Mesenteric fat pad (tissue), 1 donor: ENCODE measurements at places on chromosomes 13 and 19. TPM values are rescaled to one million over a fixed set of nuclear protein-coding genes. Genes with fewer than 3 reads are reported as not detected.

DNA sequence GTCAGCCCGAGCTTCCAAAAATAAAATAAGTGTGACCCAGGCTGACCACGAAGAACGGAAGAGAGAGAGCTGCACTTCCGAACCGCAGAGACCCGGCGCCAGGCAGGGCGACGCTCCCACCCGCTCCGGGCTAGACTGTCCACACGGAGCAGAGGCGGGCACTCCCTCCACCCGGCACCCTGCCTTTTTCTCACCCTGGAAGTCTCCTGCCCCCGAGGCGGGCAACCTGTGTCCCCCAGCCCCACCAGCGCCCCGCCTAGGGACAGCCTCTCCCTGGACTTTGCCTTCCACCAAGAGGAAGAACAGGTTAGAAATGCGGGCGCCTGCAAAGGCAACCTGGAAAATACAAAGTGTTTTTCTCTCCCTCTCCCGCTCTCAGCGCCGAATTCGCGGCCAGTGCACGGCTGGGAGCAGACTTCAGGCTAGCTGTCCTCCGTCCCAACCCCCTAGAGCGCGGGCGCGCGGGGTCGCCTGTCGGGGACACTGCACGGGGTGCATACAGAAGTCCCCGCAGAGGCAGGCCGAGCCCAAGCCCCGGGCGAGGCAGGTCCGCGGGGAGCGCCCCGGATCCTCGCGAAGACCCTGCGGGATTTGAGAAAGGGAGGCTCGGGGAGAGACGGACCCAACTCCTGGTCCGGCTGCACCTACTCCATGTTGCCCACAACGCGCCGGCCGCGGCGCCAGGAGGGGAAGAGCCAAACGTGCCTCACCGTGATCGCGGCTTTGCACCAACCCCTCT is 845 bp downstream of the SPRY2 start:
- no peak for DNase-seq

MED4 gene
- 43.3 TPM for total RNA-seq

DNA sequence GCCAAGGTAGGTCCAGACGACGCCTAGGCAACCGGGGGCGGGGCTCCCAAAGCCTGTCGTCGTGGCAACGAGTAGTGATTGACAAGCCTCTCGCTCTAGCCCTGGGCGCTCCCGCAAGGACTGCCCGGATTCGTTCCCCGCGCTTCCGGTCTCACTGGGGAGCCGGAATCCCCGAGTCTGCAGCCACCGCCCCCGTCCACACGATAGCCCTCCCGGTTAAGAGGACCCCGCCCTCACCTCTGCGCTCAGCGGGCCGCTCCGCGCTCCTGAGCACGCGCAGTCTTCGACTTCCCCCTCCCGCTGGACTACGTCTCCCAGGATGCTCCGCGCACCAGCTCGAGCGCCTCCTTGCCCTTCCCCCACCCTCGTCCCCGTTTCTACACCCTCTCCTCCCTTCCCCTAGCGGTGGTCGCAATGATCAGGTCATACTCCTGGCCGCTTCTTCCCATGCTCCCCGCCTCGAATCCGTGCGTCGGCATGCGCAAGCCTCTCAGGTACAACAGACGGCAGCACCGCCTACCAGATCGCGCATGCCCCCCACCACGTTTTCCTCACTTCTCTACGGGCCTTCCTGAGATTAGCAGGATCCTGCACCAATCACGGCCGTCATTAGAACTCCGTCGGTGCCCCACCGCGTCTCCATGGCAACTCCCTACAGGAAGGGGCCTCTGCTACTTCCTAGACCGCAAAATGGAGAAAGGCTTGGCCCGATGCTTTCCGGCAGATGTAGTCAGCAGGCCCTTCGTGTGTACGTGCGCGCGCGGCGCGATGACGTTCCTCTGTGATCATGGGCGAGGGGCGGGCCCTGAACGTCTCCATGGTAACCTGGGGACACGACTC is at the start of gene MZF1:
TSS of gene MZF1 (minus strand) at position 518 of the 840 bp plus-strand sequence. CDS start 1,946 bp downstream, outside the sequence.
- peak; percentile 100 for DNase-seq

ACTMAP gene
- total RNA-seq: 5.6 TPM

TUBB4A gene
- 0.48 TPM for total RNA-seq

- DNase-seq: no peak
Measured at GRCh38 chr19:50654882-50655281, 5.6 kb downstream of the C19orf81 start.

GFY gene
- total RNA-seq: not detected

DNA sequence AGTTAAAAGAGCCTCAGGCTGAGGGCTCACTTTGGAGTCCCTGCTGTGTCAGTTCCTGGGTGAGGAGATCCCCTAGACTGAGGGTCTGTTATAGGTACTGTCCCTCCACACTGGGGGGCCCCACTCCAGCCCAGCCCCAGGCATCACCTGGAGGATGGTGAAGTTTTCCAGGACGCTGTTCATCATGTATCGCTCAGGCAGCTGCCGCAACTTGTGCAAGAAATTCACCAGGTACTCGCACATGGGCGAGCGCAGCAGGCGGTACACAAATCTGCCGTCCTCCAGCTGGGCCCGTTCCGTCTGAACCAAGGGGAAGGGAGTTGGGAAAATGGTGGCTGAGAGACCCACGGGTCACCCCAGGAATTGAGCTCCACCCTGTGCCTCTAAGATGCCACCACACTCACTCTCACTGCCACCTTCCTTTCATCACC is 7.1 kb downstream of the CD37 start:
- DNase-seq: no peak

DNA sequence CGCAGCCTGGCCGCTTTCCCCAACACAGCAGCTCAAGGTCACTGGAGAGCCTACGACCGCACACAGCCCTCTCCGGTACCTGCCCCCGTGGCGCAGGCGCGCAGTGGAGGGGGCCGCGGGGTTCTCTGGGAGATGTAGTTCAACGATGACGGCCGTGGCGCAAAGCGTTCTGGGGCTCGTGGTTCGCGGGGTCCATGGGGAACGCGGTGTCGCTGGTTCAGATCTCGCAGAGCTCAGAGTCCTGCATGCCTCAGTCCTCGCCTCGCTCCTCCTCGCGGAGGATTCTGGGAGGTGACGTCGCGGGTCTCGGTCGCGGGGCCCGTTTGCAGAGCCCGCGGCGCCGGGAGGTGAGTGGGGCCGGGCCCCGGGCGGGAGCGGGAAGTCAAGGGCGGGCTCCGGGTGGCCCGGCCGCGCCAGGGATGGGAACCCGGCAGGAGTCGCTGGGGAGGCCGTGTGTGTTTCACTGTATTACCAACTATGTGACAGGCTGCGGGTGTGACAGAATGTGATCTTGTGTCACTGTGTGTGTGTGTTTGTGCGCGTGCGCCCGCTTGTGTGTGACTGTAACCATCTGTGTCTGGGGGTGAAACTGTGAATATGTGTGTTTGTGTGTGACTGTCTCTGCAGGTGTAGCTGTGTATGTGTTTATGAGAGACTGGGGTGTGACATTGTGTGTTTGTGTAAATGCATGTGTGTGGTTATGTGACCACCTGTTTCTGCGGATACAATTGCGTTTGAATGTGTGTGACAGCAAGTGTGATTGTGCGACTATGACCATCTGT is at the start of gene ZNF527:
TSS of gene ZNF527 (plus strand) at position 220 of the 782 bp plus-strand sequence. CDS start 3,100 bp downstream, outside the sequence.
- peak; percentile 99 for DNase-seq

GRCh38 chr19:3770136-3770999 is 1.7 kb downstream of the RAX2 start:
- DNase-seq: no peak
